ENCODE measurements at places on chromosomes 1 and 21.

DNA sequence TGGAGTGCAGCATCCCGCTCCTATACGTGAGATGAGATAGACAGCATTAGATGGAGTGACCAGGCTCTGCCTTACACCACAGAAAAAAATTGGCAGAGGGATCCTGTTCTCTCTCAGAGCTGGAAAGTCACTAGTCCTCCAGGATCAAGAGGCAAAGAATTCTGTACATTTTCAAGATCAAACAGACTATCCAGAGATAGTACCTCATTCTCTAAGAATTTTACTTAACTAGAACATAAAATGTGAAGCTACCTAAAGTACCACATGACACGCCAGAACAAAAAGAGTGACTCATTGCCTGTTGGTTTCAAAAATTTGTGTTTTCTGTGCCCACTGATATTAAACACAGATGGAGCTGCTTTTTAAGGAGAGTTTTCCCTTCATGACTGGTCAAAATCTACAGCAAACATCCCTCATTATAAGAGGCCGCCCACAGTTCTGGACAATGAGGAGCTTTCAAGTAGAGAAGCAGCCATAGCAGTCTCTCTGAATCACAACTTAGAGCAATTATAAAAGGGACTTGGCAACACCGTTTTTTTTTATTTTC, 32.3 kb downstream of the CD160 start:
- no peak for DNase-seq

- DNase-seq: no peak
Measured at GRCh38 chr1:36663772-36664430, 181.2 kb upstream of the CSF3R start.

DNA sequence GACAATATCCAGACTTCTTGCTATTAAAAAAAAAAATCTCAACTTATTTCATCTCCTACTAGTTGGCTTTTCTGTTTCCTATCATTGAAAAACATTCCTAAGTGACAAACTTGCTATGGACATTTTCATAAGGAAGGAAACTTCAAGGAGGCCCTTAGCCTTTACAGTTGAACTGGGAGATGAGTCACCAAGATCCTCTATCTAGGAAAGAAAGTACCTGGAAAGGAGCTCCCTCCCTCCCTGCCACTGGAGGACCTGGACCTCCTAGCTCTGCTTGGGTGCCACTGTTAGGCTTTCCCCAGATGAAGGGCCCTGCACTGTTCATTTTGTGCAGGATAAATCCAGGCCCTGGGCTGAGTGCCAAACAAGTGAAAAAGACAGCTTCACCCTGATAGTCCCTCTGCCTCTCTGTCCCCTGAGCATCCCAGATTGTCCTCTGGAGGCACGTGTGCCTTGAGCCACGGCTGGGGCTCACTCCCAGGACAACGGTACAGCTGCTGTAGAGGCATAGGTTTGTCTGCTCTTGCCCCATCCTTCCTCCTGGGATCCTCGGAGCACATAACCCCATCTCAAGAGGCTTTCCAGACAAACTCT, 40.2 kb upstream of the SOX13 start:
- DNase-seq: no peak

- no peak for DNase-seq
Measured at GRCh38 chr1:37741662-37742061, 23.3 kb downstream of the EPHA10 start.

DNA sequence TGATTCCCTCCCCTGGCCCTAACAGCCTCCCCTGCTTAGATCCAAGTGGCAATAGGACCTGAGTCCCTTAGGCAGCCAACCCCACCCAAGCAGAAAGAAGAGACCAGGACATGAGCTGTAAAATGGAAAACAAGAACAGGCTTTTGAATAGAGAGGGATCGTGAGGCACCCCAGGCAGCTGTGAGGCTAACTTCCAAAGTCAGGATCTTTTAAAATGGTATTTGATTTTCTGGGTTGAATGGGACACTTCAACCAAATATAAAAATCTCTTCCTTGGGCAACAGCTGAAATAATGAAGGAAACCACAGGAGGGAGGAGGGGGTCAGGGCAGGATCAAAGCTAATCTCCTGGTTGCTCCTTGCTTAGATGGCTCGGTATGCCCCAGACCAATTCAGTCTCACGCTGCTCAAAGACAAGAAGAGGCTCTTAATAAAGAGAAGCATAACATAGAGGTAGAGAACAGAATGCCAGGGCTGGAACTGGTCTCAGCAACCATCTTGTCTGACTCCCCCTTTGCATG, 28.6 kb upstream of the AVPR1B start:
- no peak for DNase-seq

- no peak for DNase-seq
Measured at GRCh38 chr1:7068552-7068951, 283.3 kb downstream of the CAMTA1 start.

GRCh38 chr1:38651669-38652068, 207.9 kb downstream of the RRAGC start:
- DNase-seq: no peak

- DNase-seq: peak; percentile 87
Measured at GRCh38 chr1:235998812-235999211, 66.1 kb downstream of the NID1 start.

DNA sequence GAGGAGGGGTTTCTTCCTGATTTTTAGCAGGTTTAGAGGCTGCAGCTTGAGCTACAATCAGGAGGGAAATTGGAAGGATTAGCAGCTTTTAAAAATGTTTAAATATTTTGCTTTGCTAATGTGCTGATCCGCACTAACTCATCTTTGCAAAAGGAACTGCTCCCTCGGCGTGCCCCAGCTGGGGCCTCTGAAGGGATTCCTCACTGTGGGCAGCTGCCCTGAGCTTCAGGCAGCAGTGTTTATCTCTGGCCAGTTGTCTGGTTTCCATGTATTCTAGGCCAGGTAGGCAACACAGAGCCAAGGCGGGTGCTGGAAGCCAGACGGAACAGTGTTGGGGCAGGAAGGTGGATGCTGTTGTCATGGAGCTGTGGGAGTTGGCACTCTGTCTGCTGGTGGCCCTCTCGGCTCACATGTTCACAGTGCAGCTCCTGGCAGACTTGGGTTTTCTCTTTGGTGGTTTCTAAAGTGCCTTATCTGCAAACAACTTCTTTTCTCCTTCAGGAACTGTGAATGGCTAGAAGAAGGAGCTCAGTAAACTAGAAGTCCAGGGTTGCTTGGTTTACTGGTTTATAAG, 18.9 kb downstream of the NECAP2 start:
- no peak for DNase-seq

GRCh38 chr1:228510101-228510802, 23.1 kb downstream of the RNF187 start:
- no peak for DNase-seq

GRCh38 chr1:84975035-84975434, 21.9 kb downstream of the MCOLN2 start:
- DNase-seq: no peak

- no peak for DNase-seq
Measured at GRCh38 chr1:196608390-196609369, at the start of gene KCNT2. Gene KCNT2, minus strand, starts transcription at chr1:196608440. Its CDS starts 131 bp downstream, at chr1:196608309.

DNA sequence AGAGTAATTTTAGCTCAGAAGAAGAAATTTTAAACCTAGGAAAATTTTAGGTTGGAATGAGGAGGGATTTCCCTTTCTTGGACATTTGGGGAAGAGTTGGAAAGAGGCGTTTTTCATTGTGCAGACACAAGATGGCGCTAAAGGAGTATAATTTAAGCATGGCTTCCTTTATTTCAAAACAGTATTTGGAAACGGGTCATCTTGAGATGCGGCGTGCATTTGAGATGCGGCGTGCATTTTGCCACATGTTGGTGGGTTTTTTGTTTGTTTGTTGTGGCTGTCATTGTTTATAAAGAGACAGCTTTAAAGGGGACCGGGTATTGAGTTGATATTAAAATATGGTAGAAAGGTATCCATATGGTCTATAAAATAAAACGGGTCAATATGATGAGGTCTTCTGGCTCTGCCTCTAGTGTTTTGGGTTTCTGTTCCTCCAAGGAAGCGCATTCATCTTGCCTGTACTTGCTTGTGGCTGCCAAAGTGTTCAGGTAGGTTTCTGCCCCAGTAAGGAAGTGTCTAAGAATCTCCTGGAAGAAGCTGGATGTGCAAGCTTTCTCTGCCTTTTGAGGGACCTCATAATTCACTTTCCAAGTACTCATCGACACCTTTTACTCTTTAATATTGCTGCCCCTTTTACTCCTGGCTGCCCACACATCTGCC, 210.3 kb downstream of the SLC35F3 start:
- peak; percentile 57 for DNase-seq

- no peak for DNase-seq
Measured at GRCh38 chr1:56300836-56301235, 278.5 kb downstream of the PLPP3 start.

DNA sequence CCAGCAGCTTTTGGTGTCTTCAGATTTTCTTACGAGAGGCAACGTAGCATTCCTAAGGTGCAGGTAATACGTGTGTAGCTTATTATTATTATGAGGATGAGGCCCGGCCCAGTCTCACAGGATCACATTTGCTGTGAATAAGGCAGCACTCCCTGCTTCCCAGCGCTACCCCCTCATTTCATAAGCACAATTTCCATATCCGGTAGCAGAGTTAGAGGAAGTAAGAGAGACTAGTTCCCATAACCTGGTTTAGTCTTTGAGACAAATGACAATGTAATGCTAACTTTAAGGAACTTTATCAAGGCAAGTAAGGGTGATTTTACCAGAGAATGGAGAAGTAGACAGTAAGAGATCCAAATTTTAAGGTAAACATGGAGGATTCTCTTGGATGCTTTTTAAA, 14.6 kb upstream of the LMO4 start:
- DNase-seq: no peak

DNA sequence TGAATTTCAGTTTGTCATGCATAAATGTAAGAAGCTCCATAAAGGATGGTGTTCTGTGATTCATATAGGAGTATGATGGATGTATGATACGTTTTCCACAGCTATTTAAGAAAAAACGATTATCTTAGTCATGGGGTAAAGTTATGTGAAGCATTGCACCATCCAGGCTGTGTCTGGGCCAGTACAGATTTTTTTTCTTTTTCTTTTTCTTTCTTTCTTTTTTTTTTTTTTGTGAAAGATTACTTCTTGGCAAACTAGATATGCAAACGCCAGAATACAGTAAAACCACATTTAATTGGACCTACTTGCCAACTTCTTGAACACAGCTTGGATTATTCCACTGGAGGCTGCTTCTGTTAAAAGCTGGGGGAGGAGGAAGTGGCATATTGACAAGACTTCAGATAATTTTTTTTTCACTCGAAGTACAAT, 14.9 kb downstream of the ZBTB18 start:
- no peak for DNase-seq

- no peak for DNase-seq
Measured at GRCh38 chr1:218686258-218686657, 341.1 kb downstream of the TGFB2 start.

- no peak for DNase-seq
Measured at GRCh38 chr1:151887028-151887427, 22.3 kb downstream of the THEM4 start.

- DNase-seq: peak; percentile 20
Measured at GRCh38 chr1:42747125-42747524, 7.1 kb upstream of the CLDN19 start.

GRCh38 chr1:108051631-108052377, 86.8 kb upstream of the VAV3 start:
- DNase-seq: no peak

GRCh38 chr1:85149805-85150204, 51.0 kb downstream of the SYDE2 start:
- no peak for DNase-seq

DNA sequence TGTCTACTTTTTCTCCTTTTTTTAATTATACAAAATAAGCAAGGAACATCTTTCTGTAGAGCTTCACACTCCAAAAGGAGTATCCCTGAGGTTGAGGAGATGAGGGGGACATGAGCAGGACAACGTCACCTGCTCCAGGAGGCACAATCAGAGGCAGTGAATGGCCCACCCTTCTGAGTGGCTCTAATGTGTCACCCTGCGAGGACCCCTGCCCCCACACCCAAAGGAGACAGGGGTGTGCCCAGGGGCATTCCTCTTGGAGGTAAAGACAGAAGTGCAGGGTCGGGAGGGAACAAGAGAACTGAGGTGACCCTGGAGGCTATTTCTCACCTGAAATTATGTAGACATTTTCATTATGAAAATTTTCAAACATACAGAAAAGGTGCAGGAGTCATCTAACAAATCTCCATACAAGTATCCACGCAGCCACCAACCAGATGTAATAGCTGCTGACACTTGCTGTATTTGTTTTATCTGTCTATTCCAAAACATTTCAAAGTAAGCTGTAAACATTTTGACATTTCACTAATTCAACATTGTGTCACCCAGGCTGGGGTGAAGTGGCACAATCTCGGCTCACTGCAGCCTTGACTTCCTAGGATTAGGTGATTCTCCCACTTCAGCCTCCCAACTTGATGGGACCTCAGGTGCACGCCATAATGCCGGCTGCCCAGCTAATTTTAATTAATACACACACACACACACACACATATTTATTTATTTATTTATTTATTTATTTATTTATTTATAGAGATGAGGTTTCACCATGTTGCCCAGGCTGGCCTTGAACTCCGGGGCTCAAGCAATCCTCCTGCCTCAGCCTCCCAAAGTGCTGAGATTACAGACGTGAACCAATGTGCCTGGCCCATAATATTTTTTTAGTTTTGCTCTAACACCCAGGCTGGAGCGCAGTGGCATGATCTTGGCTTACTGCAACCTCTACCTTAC, 70.7 kb downstream of the RUNX3 start:
- DNase-seq: no peak

DNA sequence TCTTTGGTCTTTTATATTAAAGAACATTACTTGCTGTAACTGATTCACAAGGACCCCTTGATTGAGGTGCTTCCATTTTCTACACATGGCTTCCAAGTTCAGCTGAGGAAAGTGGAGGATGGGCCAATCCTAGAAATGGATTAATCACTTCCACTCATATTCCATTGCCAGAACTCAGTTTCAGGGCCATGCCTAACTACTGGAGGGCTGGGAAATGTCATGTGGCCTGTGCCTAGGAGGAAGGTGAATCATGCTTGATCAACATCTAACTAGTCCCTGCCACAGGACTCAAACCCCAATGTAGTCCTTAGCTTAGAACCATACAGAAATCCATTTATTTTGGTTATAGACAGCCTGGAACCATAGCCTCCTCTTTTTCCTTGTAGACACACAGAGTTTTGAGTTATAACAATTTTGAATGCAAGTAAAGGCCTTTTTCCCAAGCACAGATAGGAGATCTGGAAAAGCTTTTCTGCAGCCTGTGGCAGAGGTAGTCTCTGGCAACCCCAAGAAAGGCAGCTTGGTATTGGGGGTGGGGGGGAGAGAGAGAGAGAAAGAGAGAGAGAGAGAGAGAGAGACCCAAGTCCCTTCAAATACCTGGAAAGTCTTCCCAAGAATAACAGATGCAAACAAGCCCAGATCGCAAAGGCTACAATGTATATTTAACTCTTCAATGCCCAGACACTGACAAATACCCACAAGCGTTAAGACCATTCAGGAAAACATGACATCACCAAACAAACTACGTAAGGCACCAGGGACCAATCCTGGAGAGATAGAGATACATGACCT, 12.5 kb downstream of the MAST2 start:
- no peak for DNase-seq

- DNase-seq: no peak
Measured at GRCh38 chr1:147815503-147815902, 55.1 kb upstream of the GJA5 start.

Measured in activated CD4-positive, alpha-beta T cell treated with anti-CD3 and anti-CD28 coated beads, Interleukin-2, amount 50 U/mL, for 16 hours (primary cell).